ENCODE measurements at places on chromosomes 7 and 10.

DNA sequence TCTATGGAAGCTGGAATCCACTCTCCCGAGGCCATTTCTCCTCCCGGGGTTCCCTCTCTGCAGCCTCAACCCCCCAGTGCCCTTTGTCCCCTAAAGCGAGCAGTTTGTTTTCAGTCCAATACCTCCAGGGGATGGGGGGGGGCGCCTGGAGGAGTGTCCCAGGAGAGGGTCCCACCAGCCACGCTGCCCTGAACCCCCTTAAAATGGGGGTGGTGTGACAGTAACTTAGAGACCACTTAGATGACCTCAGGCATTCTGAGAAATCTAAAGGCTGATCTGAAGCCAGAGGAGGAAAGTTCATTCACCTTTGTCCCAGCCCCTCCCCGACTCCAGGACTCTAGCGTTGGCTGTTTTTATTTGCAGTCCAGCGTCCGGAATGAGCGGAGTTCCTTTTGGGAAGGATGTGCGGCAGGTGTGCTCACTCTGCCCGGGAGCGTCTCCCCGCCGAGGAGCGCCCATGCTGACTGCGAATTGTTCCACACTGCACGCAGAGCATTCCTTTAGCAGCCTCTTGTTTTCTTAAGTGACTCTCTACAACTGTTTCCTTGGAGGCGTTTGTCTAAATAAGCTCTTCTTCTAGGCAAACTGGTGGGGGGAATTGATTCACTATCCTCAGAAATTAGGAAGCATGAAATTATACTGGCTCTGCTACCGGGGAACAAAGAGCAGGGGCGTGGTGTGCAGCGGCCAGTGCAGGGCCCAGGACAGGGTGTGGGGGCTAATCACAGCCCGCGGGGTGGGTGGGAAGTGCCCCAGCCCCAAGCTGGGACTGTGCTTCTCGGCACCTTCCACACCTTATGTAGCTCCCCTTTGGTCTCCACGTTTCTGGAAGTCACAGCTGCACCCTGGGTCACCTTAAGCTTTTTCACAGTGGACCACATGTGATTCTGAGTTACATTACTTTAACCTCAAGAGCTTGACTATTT is 46.3 kb downstream of the SYPL1 start:
- no peak for DNase-seq

DNA sequence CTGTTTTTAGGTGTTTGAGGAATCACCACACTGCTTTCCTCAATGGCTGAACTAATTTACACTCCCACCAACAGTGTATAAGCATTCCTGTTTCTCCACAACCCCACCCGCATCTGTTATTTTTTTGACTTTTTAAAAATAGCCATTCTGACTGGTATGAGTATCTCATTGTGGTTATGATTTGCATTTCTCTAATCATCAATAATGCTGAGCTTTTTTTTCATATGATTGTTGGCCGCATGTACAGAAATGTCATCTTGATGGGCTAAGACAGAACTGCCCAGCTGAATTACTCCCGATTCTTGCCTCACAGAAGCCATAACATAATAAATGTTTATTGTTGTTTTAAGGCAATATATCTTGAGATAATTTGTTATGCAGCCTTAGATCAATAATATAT is 93.1 kb upstream of the DKK1 start:
- DNase-seq = no peak

GRCh38 chr10:6346631-6347030 is 143.9 kb downstream of the PFKFB3 start:
- DNase-seq = no peak

DNA sequence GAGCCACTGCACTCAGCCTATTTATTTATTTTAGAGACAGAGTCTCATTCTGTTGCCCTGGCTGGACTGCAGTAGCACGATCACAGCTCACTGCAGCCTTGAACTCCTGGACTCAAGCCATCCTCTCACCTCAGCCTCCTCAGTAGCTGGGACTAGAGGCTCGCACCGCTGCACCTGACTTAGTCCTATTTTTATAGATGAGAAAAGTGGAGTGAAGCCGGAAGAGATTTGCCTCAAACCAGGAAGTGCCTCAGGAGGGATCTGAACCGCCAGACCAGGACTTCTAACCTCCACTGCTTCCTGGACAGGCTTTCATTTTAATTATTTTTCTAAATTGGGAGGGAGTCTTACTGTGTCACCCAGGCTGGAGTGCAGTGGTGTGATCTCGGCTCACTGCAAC is 17.5 kb upstream of the CLIP2 start:
- no peak for DNase-seq

DNA sequence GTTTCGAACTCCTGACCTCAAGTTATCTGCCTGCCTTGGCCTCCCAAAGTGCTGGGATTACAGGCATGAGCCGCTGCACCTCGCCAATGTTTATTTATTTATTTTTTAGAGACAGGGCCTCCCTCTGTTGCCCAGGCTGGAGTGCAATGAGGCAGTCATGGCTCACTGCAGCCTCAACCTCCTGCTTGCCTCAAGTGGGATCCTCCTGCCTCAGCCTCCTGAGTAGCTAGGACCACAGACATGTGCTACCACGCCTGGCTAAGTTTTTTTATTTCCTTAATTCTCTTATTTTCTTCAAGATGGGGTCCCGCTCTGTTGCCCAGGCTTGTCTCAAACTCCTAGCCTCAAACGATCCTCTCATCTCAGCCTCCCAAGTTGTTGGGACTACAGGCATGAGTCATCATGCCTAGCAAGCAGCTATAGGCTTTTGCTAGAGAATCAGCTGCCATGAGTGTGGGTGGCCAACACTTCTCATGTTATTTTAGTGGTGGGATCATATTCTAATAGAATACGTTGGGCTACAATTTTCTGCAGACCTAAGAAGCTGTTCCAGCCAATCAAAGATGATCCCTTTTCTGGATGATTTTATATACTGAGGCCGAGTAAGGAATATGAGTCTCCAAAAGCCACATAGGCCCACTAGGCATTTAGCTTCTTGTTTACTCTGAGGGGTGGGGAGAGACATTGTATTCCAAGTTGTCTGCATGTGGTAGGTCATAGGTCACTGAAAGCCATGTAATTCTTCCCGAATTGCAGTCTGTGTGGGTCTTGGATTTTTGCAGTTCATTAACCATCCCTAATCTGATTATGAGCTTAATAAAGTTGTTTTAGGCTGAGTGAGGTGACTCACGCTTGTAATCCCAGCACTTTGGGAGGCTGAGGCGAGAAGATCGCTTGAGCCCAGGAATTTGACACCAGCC is 7.6 kb upstream of the TMEM248 start:
- no peak for DNase-seq

GRCh38 chr10:61837755-61838171 is 63.7 kb upstream of the ARID5B start:
- no peak for DNase-seq

GRCh38 chr7:44145479-44145968 is 4.4 kb upstream of the MYL7 start:
- DNase-seq = no peak

DNA sequence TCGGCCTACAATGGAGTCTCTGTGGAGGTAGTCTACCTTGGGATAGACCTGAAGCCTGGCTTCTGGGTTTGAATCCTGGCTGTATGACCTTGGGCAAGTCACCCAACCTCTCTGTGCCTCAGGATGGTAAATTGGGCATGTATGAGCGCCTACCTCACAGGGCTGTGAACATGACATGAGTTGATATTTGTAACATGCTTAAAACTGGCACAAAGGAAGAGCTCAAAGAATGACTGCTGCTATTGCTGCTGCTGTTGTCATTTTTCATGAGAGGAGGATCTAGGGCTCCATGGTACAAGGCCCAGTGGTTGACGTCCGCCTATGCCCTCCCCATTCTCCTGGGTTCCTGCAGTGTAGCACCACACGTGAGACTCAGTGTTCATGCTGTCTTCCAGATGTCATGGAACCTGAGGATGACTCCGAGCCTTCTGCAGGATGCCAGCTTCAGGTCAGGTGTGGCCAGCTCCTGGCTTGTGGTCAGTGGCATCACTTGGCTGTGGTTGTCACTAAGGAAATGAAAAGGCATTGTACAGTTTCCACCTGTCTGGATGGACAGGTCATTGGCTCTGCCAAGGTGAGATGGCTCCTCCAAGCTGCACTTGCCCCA is 95.0 kb downstream of the WDFY4 start:
- no peak for DNase-seq

DNA sequence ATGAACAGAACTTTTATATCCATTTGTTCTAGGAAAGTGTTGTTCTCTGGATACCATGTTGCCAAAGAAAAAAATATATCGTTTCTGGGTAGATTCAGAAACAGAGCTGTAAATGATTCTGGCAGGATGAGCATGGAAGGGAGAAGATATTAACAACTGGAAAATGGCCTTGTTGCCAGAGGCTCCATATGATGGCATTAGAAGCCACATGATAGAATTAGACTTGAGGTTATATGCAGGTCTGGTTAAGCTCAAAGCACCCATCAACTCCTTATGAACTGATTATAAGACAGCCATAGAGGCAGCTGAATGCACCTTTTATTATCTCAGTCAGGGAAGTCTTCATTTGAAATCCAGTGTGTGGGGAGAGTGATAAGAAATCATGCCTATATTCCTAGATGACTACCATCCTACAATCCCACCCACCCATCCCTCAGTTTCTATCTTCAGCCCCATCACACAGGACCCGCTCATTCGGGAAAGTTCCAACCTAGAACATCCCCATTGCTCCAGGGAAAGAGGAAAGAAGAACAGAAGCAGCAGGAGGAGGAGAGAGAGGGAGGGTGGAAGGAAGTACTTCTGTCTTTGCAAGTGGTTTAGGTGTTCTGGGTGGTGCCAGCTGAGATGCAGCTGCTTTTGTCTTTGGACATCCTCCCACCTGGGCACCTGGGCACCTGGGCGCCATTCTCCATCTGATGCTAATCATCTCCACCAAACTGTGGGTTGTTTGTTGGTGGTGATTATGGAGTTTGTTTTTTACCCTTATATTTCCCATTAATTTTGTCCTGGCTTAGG is 25.5 kb upstream of the TRIL start:
- no peak for DNase-seq

- no peak for DNase-seq
These were observed 108.8 kb upstream of the PCLO start for GRCh38 chr7:83271212-83272099.

Measured in H54 (cell line).